ENCODE measurements at places on chromosomes 11 and 22. TPM values are rescaled to one million over a fixed set of nuclear protein-coding genes. Genes with fewer than 3 reads are reported as not detected.
A peak's percentile ranks its signal among the peaks of the same experiment; 100 is the strongest.

Gene CEP164
- 13.3 TPM for total RNA-seq

GRCh38 chr11:128684549-128685401, 9.1 kb upstream of the FLI1 start:
- DNase-seq = no peak

- DNase-seq = no peak
Measured at GRCh38 chr11:117639601-117640000, 157.4 kb downstream of the DSCAML1 start.

- no peak for DNase-seq
Measured at GRCh38 chr22:30596199-30596598, 4.5 kb upstream of the PES1 start.

DNA sequence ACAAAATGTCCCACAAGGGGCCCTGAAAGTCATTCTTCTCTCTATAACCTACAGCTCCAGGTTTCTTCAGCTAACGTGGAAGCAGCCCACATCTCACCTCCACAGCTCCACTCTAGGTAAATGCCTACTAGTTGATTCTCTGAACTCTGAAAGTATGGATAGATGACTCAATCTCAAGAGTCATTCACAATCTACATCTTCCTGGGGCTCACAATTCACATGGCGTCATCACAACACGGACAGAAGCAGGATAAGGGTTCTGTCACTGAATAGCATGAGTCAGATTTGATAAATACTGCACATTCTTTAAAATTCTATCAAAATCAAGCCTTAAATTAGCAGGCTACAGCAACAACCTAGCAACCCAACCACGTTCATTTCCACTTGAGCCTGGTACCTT, 96.3 kb downstream of the PLEKHA7 start:
- DNase-seq = peak; percentile 56
